Bronchial smooth muscle cell (primary cell): ENCODE measurements at places on chromosomes 1 and 21. TPM values are rescaled to one million over a fixed set of nuclear protein-coding genes. Genes with fewer than 3 reads are reported as not detected.

The F3 gene
- total RNA-seq = 2.2 and 6.0 TPM in 2 replicates

The NUDT4B gene
- 5.5 and 5.7 TPM in 2 replicates for total RNA-seq

The POGZ gene
- total RNA-seq = 11.3 and 14.3 TPM in 2 replicates

The MYCBP gene
- total RNA-seq = 1.5 and 3.3 TPM in 2 replicates

The C2CD4D gene
- not detected in 2 replicates for total RNA-seq

The OLFM3 gene
- total RNA-seq = not detected in 2 replicates

The ALG14 gene
- 2.0 and 3.8 TPM in 2 replicates for total RNA-seq

The B3GALT2 gene
- total RNA-seq = 0.32 TPM in 1 of 2 replicates, not detected in the other

The MYOG gene
- 0.09 TPM in 1 of 2 replicates, not detected in the other for total RNA-seq

The NBPF6 gene
- not detected in 2 replicates for total RNA-seq

The NCAM2 gene
- total RNA-seq = 2.8 and 3.9 TPM in 2 replicates

The DMBX1 gene
- not detected in 2 replicates for total RNA-seq

The E2F2 gene
- total RNA-seq = under 0.01 TPM in 1 of 2 replicates, not detected in the other

The NLRP3 gene
- not detected in 2 replicates for total RNA-seq

The BCL2L15 gene
- total RNA-seq = under 0.01 TPM in 2 replicates

The TEX38 gene
- total RNA-seq = not detected in 2 replicates

The AIRE gene
- not detected in 2 replicates for total RNA-seq

The LCE1D gene
- total RNA-seq = not detected in 2 replicates

The ADAMTSL4 gene
- total RNA-seq = 14.0 and 16.7 TPM in 2 replicates

The SPRR2B gene
- not detected in 2 replicates for total RNA-seq

The OTUD7B gene
- total RNA-seq = 13.4 and 13.8 TPM in 2 replicates

The LCA5L gene
- 0.32 and 0.52 TPM in 2 replicates for total RNA-seq

The ERRFI1 gene
- 12.8 and 13.2 TPM in 2 replicates for total RNA-seq

The DDR2 gene
- total RNA-seq = 158 and 224 TPM in 2 replicates

The CDCA8 gene
- total RNA-seq = 0.26 and 1.1 TPM in 2 replicates

The OR2T35 gene
- total RNA-seq = not detected in 2 replicates

The SELE gene
- not detected in 2 replicates for total RNA-seq

The SEMA4A gene
- 0.95 and 1.6 TPM in 2 replicates for total RNA-seq

The SMCP gene
- total RNA-seq = not detected in 2 replicates

The TDRD10 gene
- total RNA-seq = under 0.01 TPM in 1 of 2 replicates, not detected in the other

The DNAH14 gene
- 12.4 and 15.6 TPM in 2 replicates for total RNA-seq

The XCL2 gene
- total RNA-seq = not detected in 2 replicates

The PYGO2 gene
- total RNA-seq = 4.6 and 10.6 TPM in 2 replicates
